ENCODE measurements at places on chromosomes 7 and 10.

DNA sequence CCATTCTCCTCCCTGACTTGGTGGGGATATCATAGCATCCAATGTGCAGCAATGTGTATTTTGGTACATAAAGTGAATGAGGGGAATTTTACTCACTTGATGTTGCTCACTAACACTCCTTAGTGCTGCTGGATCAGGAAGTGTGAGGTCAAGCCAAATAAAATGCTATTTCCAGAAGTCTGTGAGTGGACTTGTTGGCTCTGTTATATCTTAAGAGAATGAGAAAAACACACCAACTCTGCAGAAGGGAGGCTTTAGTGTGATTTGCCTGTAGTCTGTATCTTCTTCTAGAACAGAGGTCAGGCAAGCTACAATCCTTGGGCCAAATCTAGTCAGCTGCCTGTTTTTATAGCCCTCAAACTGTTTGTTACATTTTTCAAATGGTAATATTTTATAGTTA lies 154.3 kb downstream of the POLR1F start:
- no peak for DNase-seq

DNA sequence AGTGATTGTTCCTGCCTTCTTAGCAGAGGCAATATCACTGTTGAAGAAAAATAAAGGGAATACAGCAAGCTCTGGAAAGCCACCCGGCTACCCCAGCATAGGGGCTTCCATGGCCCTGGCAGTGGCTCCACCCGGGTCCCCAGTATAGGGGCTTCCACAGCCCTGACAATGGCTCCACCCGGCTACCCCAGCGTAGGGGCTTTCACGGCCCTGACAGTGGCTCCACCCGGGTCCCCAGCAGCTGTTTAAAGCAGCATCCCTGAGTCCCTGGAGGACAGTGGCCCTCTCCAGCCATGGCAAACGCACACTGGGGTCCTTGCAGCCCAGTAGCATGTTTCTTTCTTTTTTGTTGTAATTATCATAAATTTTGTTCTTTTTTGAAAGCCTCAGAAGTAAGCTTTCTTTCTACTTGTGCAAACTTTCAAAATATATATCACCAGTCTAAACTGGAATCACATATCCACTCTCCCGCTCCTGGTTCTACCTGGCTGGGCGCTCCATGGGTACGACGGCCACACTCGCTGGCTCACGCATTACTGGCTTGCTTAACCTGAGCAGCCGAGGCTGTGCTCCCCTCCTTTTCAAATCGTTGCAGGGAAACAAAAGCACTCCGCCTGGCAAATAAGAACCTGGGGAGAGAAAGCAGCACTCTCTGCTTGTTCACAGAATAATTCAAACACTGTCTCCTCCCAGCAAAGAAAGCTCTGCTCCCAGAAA lies 62.1 kb downstream of the TCERG1L start:
- no peak for DNase-seq

DNA sequence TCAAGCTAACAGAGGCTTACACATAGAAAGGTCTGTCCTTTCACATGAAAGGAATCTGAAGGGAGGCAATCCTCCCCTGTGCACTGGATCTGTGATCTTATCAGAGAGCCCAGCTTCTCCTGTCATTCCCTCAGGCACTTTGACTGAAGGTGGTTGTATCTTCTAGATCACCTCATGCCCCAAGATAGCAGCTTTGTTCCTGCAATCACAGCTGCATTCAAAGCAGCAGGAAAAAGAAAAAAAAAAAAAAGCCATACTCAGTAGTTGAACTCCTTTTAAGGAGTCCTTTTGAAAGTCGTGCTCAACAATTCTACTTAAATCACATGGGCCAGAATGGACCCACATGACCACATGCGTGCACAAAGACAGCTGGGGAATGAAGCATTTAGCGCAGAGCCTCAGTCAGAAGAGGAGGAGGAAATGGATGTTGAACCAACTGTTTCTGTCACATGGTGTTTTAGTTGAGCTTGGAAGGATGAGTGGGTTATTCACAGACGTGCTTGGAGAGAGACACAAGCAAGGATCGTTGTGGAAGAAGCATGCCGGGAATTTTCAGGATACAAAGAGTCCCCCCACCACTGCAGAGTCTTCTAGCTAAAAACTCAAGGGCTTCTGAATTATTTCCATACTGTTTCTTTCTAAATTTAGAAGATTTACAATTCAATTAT lies 13.0 kb upstream of the PFKP start:
- peak; percentile 82 for DNase-seq

GRCh38 chr7:134878746-134879357 lies 99.4 kb downstream of the CALD1 start:
- DNase-seq, result peak; percentile 30

DNA sequence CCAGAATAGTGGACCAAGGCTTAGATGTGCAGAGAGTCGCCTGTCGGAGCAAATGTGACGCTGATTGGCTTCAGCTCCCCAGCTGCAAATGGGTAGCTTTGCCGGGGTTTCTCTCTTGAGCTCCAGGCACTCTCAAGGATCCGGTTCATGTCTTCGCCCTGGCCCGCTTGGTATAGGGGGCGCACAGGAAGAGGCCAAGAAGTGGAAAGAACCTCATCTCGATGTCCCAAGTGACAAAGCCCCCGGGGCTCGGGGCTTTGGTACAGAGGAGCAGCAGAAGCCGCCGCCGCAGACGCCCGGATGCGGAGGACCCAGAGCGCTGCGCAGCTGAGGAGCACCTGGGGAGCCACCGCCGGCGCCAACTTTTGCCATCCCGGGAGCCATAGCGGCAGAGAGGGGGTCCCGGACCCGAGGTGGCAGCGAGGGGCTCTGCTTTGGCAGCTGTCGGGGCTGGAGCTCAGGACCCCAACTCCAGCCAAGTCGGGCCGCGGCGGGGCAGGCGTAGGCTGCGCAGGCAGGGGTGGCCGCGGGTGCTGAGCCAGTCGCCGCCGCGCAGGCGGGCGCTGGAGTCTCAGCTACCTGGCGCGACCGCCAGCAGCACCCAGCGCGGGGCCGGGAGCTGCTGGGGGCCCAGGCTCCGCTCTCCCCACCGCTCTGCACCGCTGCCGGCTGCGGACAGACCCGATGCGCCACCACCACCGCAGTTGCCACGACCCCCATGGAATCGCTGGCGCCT lies 466.6 kb downstream of the XPNPEP1 start:
- no peak for DNase-seq

Measured in Caco-2 (cell line).